ENCODE measurements at places on chromosomes 6 and 20.

- DNase-seq: no peak
Observed at GRCh38 chr6:148293181-148293995, 49.2 kb upstream of the SASH1 start.

- DNase-seq: no peak
Observed at GRCh38 chr20:34452281-34452982, 63.8 kb upstream of the DYNLRB1 start.

- no peak for DNase-seq
Observed at GRCh38 chr20:62925420-62926228, 681 bp downstream of the DIDO1 start.

- no peak for DNase-seq
Observed at GRCh38 chr20:46770330-46771194, 61.1 kb downstream of the SLC2A10 start.

GRCh38 chr6:42522036-42522435 lies 41.8 kb upstream of the UBR2 start:
- no peak for DNase-seq

DNA sequence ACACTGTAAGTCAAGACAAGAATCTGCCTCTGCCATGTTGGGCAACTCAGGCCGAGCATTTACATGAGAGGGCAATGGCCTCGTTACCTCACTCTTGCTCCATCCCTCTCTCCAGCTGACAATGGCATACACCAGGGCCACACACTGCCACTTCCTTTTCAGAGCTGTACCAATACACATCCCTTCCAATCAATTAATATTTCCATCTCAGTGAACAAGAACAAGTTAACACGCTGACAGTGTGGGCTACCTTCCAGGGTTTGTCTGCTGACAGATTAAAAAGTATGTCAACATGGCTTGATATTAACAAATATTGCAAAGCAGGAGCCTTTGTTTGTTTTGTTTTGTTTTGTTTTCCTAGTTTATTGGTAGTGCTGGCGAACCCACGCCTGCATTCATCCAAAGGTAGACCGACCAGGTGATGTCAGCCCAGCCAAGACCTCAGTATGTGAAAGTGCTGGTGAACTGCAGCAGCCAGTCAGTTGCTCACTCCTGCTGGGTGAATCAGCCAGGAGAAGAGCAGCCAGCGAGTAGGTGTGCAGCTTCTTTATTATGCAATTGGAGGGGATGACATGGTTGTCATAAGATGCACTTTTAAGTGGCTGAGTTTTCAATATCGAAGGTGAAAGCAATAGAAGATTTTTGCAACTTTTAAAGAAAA lies 487.3 kb upstream of the JARID2 start:
- no peak for DNase-seq

DNA sequence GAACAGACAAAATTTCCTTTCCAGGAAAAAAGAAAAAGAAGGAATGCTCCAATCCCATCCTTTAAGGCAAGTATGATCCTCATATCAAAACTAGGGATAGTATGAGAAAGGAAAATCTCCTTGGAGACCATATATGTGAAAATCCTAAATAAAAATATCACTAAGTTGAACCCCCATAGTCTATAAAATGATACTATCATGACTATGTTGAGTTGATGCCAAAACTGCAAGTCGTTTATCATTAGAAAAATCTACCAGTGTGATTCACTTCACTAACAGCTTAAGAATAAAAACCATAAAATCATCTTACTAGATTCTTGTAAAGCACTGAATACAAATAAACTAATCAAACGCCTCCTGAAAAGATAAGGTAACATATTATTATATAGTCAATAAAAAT lies 76.6 kb upstream of the STXBP5 start:
- DNase-seq: no peak

DNA sequence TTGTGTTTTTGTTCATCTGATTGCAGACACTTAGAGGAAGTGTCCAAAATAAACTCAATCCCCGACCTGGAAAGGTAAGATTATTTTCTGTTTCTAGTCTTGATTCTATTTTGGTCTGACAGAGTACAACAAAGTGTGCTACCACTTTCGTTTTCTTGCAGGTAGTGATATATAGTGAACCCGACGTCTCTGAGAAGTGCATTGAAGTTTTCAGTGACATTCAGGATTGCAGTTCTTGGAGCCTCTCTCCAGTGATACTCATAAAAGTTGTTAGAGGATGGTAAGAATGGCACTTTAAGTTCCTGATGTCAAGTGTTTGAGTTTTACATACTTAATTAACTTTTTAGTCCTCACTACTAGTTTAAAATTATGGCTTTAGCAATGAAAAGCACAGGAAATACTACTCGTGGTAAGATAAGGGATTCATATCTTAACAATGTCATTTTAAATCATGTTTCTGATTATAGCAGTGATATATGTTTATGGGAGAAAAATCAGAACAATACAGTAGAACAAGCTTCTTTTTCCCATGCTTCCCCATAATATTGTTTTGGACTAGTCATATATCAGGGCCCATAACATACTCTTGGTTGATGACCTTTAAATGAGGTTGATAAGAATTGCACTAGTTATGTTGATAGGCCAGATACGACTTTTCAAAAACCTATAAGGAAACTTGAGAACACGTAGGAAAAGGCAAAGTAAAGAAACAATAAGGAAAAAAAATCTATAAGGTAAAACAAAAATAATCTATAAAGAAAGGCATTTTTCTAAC lies 104.0 kb downstream of the RTN4IP1 start:
- no peak for DNase-seq

DNA sequence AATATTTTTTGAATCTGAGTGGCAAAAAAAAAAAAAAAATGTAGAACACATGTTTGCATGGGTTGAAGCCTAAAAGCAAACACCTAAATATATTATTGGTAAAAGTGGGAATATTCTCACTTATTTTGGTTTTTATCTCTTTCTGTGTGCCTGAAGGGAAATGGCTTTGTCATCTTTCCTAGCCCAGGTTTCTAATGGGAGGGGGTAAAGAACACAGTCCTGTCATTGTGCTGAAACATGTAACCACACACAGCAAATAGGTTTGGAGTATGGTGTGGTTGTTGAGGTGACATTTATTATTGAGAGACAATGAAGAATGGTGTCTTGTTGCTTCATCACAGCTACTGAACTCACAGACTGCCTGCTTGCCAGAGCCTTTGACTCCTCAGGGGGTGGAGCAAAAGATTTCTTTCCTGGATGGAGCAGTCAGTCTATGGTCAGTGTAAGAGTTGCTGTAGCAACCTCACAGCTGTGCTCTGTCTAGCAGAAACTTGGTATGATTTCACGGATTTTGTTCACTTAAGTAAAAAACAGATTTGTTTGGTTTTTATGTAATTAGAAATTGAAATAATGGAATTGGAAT lies 70.2 kb downstream of the CEP57L1 start:
- no peak for DNase-seq

GRCh38 chr6:14804001-14804784 lies 441.7 kb upstream of the JARID2 start:
- DNase-seq: peak; percentile 68

DNA sequence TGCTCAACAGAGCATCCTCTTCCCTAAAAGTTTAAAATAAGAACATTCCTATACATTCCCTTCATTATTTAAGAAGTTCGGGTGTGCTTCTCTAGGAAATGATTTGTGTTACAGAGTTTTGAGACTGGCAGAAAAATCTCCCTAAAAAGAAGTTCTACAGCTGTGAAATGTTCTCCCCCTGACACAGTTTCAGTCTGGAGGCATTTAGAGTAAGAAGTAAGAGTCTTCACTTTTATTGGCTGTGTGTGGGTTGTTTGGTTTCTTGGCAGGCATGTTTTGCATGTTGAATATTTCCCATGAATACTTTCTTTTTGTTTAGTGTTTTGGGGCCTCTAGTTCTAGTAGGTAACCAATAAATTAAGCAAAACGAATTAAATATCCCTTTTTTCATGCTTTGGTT lies 195.9 kb downstream of the TENT5A start:
- no peak for DNase-seq

DNA sequence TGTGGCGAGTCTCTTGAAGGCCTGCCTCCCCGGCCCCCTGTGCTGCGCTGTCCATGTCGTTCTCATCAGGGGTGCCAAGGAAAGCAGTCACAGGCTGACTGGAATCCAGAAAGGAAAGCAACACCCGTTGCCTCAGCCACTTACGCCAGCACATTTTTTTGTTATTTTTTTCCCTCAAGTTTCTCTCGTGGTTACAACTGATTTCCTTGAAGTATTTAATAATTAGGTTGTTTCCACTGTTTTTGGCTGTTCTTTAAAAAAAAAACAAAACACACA lies 17.9 kb upstream of the SLC22A1 start:
- DNase-seq: no peak

- no peak for DNase-seq
Observed at GRCh38 chr20:58778760-58779159, 71.9 kb downstream of the GNAS-AS1 start.
